ENCODE measurements at places on chromosomes 1 and 21. TPM values are rescaled to one million over a fixed set of nuclear protein-coding genes. Genes with fewer than 3 reads are reported as not detected.

ORC1 gene
- 45.3 TPM for total RNA-seq

LEFTY1 gene
- total RNA-seq = not detected

ADAMTS5 gene
- not detected for total RNA-seq

OR2G6 gene
- total RNA-seq = not detected

CD1C gene
- not detected for total RNA-seq

CC2D1B gene
- total RNA-seq = 26.6 TPM

LRRN2 gene
- total RNA-seq = not detected

CLDN17 gene
- not detected for total RNA-seq

DARS2 gene
- 38.5 TPM for total RNA-seq

CACHD1 gene
- total RNA-seq = 0.06 TPM

SV2A gene
- 5.8 TPM for total RNA-seq

SNX7 gene
- 1.6 TPM for total RNA-seq

ANKRD45 gene
- not detected for total RNA-seq

DIRAS3 gene
- not detected for total RNA-seq

RIPPLY3 gene
- 0.17 TPM for total RNA-seq

SLC16A4 gene
- total RNA-seq = 0.19 TPM

FCRL6 gene
- total RNA-seq = not detected

KRTAP12-2 gene
- not detected for total RNA-seq

NUDC gene
- total RNA-seq = 108 TPM

CADM3 gene
- total RNA-seq = not detected

NHLH1 gene
- 1.0 TPM for total RNA-seq

LCE1C gene
- total RNA-seq = not detected

WDR4 gene
- total RNA-seq = 20.1 TPM

DENND1B gene
- total RNA-seq = 12.2 TPM

KRTAP6-2 gene
- total RNA-seq = not detected

KDF1 gene
- not detected for total RNA-seq

DIO1 gene
- total RNA-seq = not detected

BECN2 gene
- not detected for total RNA-seq

HTR6 gene
- total RNA-seq = not detected

PAPPA2 gene
- total RNA-seq = 0.19 TPM

AURKAIP1 gene
- 163 TPM for total RNA-seq

S100B gene
- total RNA-seq = not detected

PTPN22 gene
- total RNA-seq = 70.1 TPM

SMIM1 gene
- total RNA-seq = 2.8 TPM

ROR1 gene
- not detected for total RNA-seq

LRRC71 gene
- not detected for total RNA-seq

CFHR3 gene
- not detected for total RNA-seq

BEND5 gene
- total RNA-seq = 0.35 TPM

PTGS2 gene
- total RNA-seq = 0.17 TPM

SH2D1B gene
- total RNA-seq = not detected

CHML gene
- 8.9 TPM for total RNA-seq

SPTA1 gene
- 0.42 TPM for total RNA-seq

INSRR gene
- total RNA-seq = 0.04 TPM

SPRR2G gene
- total RNA-seq = not detected

SPRR1B gene
- not detected for total RNA-seq

FAM72D gene
- 11.0 TPM for total RNA-seq

DCLRE1B gene
- 21.4 TPM for total RNA-seq

Data from activated T-helper 17 cell treated with anti-CD3 and anti-CD28 coated beads, Interleukin-2, amount 50 U/mL, for 72 hours (primary cell).